ENCODE measurements at places on chromosomes 12 and 14. TPM values are rescaled to one million over a fixed set of nuclear protein-coding genes. Genes with fewer than 3 reads are reported as not detected.

PLEKHA5 gene
- 3.7 TPM for total RNA-seq

HOXC5 gene
- not detected for total RNA-seq

CCDC60 gene
- total RNA-seq: not detected

ARHGAP5 gene
- total RNA-seq: 29.5 TPM

Data from activated CD8-positive, alpha-beta T cell treated with anti-CD3 and anti-CD28 coated beads, Interleukin-2, amount 10 ng/mL, durations not matched to agents 7 days and 5 days (primary cell).